Adipose tissue (tissue), 3 donors: ENCODE measurements at places on chromosomes 11 and 22. TPM values are rescaled to one million over a fixed set of nuclear protein-coding genes. Genes with fewer than 3 reads are reported as not detected.

MGAT3 gene
- 17.9 TPM for polyA plus RNA-seq

MRGPRX3 gene
- not detected for polyA plus RNA-seq

EIF3D gene
- 154 TPM for polyA plus RNA-seq

APOC3 gene
- not detected for polyA plus RNA-seq

APOL6 gene
- 11.6 TPM for polyA plus RNA-seq

FGF19 gene
- polyA plus RNA-seq = not detected

C11orf91 gene
- polyA plus RNA-seq = 0.40 TPM

WBP2NL gene
- 1.1 TPM for polyA plus RNA-seq

PANX3 gene
- polyA plus RNA-seq = not detected

CFAP300 gene
- 2.5 TPM for polyA plus RNA-seq

PI4KA gene
- 18.4 TPM for polyA plus RNA-seq
